ENCODE measurements at places on chromosomes 2 and 18.

- DNase-seq, result no peak
Measured at GRCh38 chr2:44970846-44971450, 29.4 kb downstream of the SIX3 start.

DNA sequence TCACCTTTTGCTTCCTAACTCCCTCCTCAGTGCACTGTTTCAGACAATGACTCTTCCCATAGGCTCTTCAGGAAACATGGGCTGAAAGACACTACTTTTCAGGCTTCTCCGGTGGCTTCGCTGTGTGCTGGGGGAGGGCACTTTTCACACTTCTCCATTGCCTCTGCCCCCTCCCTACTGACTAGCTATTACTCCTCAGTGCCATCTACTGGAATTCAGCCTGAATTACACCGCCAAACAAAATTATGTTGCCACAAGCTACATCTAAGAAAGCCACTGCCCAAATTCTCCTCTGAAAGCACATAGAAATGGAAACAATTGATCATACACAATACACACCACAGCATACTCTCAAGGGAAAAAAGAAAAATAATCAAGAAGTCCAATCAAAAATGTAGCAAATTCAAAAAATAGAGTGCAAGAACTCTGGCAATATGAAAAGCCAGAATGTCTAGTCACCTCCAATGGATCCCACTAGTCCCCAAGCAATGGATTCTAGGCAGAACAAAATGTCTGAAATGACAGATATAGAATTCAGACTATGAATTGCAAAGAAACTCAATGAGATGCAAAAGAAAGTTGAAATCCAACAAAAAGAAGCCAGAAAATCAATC is 1139.4 kb upstream of the GYPC start:
- DNase-seq, result no peak

- no peak for DNase-seq
Measured at GRCh38 chr2:98936353-98937351, 627 bp upstream of the CRACDL start.

DNA sequence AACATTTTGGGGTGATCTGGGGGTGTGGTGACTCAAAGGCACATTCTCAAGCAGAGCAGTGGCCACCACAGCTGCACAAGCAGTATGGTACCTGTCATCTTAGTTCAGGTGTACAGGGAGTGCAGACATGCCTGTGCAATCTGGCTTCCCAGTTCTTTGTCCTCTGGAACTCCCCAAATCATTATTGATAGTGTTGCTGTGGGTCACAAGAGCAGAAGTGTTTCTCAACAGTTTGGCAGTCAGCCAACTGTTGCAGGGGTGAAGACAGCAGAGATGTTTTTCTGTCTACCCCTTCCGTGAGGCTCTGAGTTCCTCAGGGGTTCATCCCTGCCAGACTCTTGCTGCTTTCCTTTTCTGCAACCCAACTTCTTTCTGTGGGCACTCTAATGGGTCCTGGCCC is 206.5 kb upstream of the ZSWIM2 start:
- no peak for DNase-seq

GRCh38 chr2:239316562-239317465 is 84.0 kb downstream of the HDAC4 start:
- no peak for DNase-seq

Data from head of caudate nucleus (tissue), 42 donors.